ENCODE measurements at places on chromosomes 1 and 21.
A peak's percentile ranks its signal among the peaks of the same experiment; 100 is the strongest.

DNA sequence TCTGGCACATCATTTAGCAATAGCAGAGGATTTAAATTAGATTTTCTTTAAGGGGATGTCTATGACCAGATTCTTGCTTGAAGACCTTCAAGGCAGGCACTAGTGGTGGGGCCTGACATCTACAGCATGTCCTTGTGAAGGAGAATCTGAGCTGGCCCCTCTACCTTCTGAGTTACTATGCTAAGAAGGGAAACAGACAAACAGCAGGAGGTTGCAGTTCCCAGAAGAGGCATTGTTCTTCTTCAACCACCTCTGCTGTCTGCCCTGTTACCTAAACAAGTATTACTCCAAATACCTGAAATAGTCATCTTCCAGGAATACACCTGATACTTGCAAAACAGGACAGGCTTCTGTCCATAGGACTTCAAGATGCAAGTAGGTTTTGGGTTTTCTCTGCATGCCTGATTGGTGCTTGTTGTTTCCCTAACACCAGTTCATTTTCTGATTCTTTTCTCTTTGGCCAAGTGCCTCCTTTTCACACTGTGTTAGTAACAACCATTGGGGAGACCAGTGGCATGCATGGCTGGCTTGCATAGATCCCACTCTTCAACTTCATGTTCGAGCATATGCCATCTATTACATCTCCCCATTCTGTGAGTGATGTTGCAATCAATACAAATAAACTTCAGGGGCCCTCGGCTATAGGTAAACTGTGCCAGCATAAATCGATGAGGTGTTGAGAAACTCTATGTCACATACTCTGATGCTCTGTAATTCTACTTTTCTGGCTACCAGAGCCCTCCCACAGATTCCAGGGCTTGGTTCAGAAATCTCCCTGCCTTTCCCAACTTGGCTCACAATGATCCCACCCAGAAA, 93.0 kb upstream of the DUSP10 start:
- H3K4me1 ChIP-seq, result peaks cover 23% of the 10 kb centered on the region
- no peak overlapping the region for H3K27ac ChIP-seq
- no peak for DNase-seq
- no peaks in the 10 kb centered on the region for H3K27me3 ChIP-seq

DNA sequence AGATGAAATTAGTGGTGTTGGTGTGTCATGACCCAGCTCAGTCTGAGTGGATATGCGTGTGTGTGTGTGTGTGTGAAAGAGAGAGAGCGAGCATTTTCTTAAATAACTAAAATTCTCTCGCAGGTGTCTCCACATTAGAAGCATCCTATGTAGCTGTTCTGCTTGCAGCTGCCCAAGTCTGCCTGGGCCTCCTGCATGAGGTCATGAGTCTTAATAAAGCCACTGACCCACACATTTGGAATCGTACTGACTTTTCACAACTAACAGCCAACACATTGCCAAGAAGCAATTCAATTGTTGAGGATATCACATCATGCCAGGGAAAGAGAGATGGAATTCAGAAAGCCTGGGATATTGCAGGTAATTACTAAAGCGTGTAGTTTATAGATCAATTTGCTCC, 238.2 kb upstream of the AJAP1 start:
- H3K27ac ChIP-seq, result no peak overlapping the region
- DNase-seq, result no peak
- no peaks in the 10 kb centered on the region for H3K36me3 ChIP-seq
- H3K4me3 ChIP-seq, result no peak overlapping the region
- no peaks in the 10 kb centered on the region for H3K27me3 ChIP-seq

- no peak overlapping the region for H3K27ac ChIP-seq
- H3K4me3 ChIP-seq, result no peak overlapping the region
- H3K36me3 ChIP-seq, result no peaks in the 10 kb centered on the region
- DNase-seq, result no peak
- H3K4me1 ChIP-seq, result peaks cover 34% of the 10 kb centered on the region
- H3K27me3 ChIP-seq, result no peaks in the 10 kb centered on the region
Observed at GRCh38 chr1:5393603-5394002, 598.6 kb downstream of the NPHP4 start.

GRCh38 chr21:21383126-21383525, 384.9 kb downstream of the NCAM2 start:
- H3K27ac ChIP-seq, result no peak overlapping the region
- DNase-seq, result no peak
- no peaks in the 10 kb centered on the region for H3K27me3 ChIP-seq
- H3K4me1 ChIP-seq, result no peaks in the 10 kb centered on the region
- no peaks in the 10 kb centered on the region for H3K36me3 ChIP-seq

DNA sequence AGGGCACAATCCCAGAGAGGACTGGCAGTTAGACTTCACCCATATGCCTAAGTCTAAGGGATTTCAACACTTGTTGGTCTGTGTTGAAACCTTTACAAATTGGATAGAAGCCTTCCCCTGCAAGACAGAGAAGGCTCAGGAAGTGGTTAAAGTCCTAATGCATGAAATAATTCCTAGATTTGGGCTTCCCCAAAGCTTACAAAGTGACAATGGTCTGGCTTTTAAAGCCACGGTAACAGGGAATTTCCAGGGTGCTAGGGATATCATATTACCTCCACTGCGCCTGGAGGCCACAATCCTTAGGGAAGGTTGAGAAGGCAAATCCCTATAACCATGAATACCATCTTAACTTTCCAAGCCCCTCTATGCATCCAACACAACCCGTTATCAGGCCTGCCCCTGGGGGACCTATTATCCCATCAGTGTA, 3.3 kb upstream of the FMO4 start:
- peaks cover 8% of the 10 kb centered on the region for H3K4me1 ChIP-seq
- DNase-seq, result no peak
- H3K27ac ChIP-seq, result no peak overlapping the region
- H3K4me3 ChIP-seq, result no peak overlapping the region

GRCh38 chr1:19453741-19454201, 31.6 kb downstream of the CAPZB start:
- H3K27me3 ChIP-seq, result no peaks in the 10 kb centered on the region
- no peak overlapping the region for H3K4me3 ChIP-seq
- no peak overlapping the region for H3K27ac ChIP-seq
- H3K4me1 ChIP-seq, result peaks cover 91% of the 10 kb centered on the region
- no peaks in the 10 kb centered on the region for H3K36me3 ChIP-seq

GRCh38 chr1:202562444-202563060, 147.7 kb downstream of the SYT2 start:
- no peaks in the 10 kb centered on the region for H3K36me3 ChIP-seq
- no peak overlapping the region for H3K27ac ChIP-seq
- H3K4me3 ChIP-seq, result no peak overlapping the region
- DNase-seq, result no peak
- no peaks in the 10 kb centered on the region for H3K4me1 ChIP-seq

DNA sequence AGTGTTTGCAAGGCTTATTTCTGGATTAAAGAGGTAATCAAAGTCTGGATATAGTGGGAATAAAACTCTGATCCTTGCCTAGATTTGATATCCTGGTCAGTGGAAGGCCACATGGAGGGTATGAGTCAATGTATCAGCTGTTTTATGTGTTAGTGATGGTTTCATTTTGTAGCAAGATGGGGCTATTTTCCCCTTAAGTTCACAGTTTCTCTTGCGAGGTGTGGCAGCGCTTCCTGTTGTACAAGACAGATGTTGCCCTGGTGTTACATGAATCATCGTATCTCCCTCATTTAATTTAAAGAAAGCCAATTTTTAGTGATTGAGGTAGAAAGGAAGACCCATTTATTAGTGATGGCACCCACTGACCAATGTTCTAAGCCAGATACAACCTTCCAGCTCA, 220.2 kb downstream of the DUSP10 start:
- H3K4me3 ChIP-seq, result no peak overlapping the region
- no peaks in the 10 kb centered on the region for H3K4me1 ChIP-seq
- H3K27ac ChIP-seq, result no peak overlapping the region
- no peaks in the 10 kb centered on the region for H3K36me3 ChIP-seq
- no peak for DNase-seq

DNA sequence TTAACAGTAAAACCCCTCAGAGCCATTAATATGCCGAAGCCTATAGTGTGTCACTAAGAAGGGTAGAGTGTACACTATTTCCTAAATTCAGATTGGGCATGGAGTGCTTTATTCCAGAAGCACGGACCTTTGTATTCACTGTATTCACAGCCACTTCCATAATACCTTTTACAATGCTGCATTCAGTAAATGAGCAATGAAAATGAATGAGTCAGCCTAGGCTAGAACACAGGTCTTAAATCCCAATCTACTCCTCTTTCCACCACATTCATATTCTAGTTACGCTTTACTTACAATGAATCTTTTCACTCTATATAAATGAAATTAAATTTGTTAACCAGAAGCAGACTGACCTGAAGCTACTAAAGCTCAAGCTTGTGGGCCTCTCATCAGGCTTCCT, 13.0 kb upstream of the GORAB start:
- DNase-seq, result no peak
- no peaks in the 10 kb centered on the region for H3K4me1 ChIP-seq
- H3K4me3 ChIP-seq, result no peak overlapping the region

DNA sequence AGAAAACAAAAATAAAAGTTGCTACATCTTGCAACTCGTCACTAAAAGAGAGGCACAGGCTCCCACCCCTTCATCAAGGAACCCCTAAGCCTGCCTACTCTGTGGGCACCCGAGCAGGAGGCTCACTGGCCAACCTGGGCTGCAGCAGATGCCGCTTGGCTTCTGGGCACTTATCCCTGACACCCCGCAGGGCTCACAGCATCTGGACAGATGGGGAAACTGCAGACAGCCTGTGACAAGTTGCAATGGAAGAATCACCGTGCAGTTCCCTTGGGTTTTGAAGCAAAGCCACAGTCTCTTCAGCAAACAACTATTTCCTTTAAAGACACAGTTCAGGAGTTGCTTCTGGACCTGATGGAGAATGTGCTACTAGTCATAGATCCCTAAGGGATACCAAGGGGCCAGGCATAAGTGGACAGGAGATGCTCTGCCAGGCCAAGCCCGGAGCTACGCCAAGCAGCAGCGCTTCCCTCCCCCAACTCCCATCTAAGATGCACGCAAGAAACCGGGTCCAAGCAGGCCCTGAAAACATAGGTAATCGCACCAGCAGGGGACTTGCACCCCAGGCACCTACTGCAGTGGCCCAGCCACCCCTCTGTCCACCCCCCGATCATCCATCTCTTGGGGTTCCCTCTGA, 170.6 kb downstream of the NPHP4 start:
- H3K27ac ChIP-seq, result no peak overlapping the region
- H3K4me3 ChIP-seq, result no peak overlapping the region
- no peaks in the 10 kb centered on the region for H3K27me3 ChIP-seq
- no peaks in the 10 kb centered on the region for H3K4me1 ChIP-seq
- no peaks in the 10 kb centered on the region for H3K36me3 ChIP-seq

GRCh38 chr1:37556712-37557196, at the start of gene DNALI1:
Gene DNALI1, plus strand, starts transcription at chr1:37556940. Its CDS starts 55 bp downstream, at chr1:37556995.
- no peaks in the 10 kb centered on the region for H3K36me3 ChIP-seq
- peaks cover 18% of the 10 kb centered on the region for H3K4me1 ChIP-seq
- no peak within 1 kb of the TSS for H3K27ac ChIP-seq
- no peak within 1 kb of the TSS for H3K4me3 ChIP-seq
- DNase-seq, result no peak
- no peaks in the 10 kb centered on the region for H3K27me3 ChIP-seq

DNA sequence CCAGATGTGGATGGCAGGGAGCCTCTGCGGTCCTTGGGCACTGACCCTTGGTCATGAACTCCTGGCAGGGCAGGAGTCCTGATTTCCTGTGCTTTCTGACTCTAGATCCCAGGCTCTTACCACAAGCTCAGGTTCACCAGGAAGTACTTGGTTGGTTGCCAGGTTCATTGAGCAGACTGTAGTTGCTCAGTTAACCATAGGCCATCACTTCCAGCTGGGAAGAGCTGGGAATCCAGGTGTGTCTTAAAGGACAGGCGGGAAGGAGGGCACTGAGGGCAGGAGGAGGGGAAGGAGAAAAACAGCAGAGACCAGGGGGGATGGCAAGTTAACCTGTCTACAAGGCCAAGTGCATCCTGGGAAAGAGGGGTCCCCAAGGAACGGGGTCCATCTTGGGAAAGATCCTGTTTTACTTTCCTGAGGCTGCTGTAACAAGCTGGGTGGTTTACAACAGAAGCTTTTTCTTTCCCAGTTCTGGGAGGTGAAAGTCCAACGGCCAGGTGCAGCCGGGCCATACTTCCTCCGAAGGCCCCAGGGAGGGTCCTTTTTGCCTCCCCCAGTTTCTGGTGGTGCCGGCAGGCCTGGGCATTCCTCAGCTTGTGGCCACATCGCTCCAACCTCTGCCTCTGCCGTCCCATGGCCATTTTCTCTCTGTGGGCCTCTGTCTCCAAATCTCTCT, 11.6 kb downstream of the KCNAB2 start:
- no peak overlapping the region for H3K4me3 ChIP-seq
- DNase-seq, result no peak
- no peaks in the 10 kb centered on the region for H3K27me3 ChIP-seq

DNA sequence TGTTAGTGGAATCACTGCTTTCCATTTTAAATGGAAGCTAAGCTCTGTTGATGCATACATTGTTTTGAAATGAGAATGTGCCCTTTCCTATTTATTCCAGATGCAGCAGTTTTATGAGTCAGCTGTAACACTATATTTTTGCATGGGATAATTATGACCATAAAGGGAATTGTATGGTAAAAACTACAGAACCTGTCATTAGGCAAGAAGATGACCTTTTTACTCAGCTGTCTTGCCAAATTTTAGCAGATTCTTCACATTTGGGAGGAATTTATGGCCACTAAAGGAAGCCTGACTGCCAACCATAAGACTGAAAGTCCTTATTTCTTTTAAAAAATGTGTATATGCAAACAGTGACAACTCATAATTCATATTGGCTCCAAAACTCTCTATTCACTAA, 356.3 kb upstream of the PRMT6 start:
- DNase-seq, result no peak
- H3K36me3 ChIP-seq, result no peaks in the 10 kb centered on the region
- H3K4me3 ChIP-seq, result no peak overlapping the region
- no peaks in the 10 kb centered on the region for H3K4me1 ChIP-seq

GRCh38 chr1:61049850-61050540, 32.4 kb upstream of the NFIA start:
- peak overlapping the region; percentile 52 for H3K4me3 ChIP-seq
- no peaks in the 10 kb centered on the region for H3K27me3 ChIP-seq
- H3K36me3 ChIP-seq, result no peaks in the 10 kb centered on the region
- H3K4me1 ChIP-seq, result peaks cover 14% of the 10 kb centered on the region
- H3K27ac ChIP-seq, result peak overlapping the region; percentile 61
- DNase-seq, result peak; percentile 86

DNA sequence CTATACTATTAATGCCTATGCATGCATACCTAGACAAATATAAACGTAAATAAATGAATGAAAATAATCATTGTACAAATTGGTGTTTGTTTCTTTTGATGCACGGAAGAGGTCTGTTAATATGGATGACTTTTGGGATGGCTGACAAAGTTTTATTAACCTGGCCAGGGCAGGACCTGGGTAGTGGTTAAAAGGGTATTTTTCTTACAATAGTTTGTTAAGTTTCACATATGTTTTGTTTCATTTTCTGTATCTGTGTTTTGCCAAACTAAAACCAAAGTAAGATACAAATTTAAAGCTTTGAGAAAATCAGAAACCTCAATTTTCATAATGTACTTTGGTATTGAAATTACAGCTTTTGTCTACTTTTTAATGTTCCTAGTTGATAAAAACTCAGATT, 222.7 kb upstream of the OLFM3 start:
- no peaks in the 10 kb centered on the region for H3K4me1 ChIP-seq
- no peaks in the 10 kb centered on the region for H3K36me3 ChIP-seq
- no peaks in the 10 kb centered on the region for H3K27me3 ChIP-seq
- no peak overlapping the region for H3K4me3 ChIP-seq

All from CD8-positive, alpha-beta memory T cell (primary cell).